IPS DF 19.7 (cell line): ENCODE measurements at places on chromosomes 7 and 10.

DNA sequence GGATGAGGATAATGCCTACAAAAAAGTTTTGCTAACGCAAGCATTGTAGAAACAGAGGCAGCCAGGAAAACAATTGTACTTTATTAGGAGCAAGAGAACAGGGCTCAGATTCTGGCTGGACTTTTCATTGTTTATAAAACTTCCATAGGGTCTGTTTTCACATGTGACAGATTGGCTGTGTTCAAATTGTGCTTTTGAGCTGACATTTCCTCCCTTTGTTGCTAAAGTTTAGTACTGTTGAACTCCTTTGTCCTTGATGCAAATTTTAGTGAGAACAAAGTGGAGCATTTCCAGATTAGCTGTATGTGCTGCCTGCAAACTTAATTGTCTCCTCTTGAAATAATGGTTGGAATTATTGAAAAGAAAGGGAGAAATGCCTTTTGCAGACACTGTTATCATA lies 221.0 kb upstream of the FZD1 start:
- DNase-seq, result no peak

- no peak for DNase-seq
These were observed 145.4 kb upstream of the ASAH2 start for GRCh38 chr10:50396491-50397311.

- DNase-seq, result no peak
These were observed 179.1 kb upstream of the FZD1 start for GRCh38 chr7:91085175-91085574.

DNA sequence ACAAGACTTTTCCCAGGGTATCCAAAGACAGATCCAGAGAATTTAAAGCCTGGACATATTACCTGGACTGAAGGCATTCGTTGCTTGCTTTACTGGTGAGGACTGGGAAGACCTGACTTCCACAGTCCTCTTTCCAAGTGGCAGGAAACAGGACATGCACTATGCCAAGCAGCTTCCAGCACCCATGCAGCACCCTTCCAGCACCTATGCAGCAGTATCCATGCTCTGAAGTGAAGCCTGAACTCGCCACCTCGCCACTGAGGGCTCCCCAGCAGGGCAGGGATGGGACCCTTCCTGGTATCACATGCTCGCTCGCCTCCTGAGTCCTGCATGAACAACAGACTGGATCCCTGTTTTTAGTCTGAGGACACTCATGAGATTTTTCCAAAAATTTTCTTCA lies 189.9 kb upstream of the KLF14 start:
- no peak for DNase-seq

GRCh38 chr7:30241767-30242166 lies 42.6 kb upstream of the ZNRF2 start:
- no peak for DNase-seq

GRCh38 chr10:23293145-23293724 lies 51.4 kb downstream of the C10orf67 start:
- DNase-seq, result peak; percentile 33

DNA sequence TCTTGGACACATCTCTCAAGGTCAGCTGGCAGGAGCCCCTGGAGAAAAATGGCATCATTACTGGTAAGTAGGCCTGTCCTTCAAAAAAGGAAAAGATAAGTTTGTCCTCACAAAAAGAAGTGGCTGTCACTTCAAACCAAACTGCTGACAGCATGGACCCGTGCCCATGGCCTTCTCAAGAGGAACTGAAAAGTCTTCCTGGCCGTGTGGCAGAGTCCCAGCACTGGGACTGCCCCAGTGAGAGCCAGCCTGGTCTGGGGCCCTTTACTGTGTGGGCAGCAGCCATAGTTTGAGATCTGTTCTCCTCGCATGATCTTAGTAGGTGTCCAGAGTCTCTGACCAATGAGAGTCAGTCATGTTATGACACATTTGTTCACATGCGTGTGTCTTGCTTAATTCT lies 614.2 kb upstream of the FOXK1 start:
- no peak for DNase-seq

- DNase-seq, result no peak
These were observed 37.2 kb downstream of the IKZF1 start for GRCh38 chr7:50341724-50342123.

DNA sequence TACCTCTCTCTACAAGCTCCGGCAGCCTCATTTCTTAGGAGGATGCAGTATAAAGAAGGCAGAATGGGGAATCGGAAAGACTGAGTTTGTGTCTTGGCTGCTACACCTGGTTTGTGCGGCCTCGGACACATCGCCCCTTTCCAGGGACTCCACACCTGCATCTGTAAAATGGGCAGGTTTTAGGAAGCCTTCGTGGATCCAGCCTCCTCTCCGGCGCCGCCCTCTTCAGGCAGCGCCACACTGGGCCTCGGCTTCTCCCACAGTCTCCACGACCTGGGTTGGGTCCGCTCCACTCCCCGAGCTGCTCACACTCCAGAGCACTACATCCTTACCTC lies 341 bp downstream of the GOT1 start:
- DNase-seq, result no peak

DNA sequence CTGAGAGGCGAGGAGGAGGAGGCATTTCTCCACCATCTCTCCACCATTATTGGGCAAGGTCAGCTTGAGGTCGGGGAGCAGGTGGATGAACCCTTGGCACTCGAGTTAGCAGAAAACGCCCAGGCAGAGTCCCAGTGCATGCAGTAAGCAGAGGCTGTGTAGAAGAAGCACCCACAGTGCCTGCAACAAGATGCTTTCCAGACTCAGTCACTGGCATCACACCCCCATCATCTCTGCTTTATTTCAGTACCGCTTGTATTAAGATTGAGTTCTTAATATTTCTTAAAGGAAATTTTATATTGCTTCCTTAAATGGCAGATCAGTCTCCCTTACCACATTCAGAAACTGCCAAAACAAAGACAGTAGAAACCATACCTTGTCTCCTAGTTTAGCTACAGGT lies 122.3 kb upstream of the PPIF start:
- no peak for DNase-seq

DNA sequence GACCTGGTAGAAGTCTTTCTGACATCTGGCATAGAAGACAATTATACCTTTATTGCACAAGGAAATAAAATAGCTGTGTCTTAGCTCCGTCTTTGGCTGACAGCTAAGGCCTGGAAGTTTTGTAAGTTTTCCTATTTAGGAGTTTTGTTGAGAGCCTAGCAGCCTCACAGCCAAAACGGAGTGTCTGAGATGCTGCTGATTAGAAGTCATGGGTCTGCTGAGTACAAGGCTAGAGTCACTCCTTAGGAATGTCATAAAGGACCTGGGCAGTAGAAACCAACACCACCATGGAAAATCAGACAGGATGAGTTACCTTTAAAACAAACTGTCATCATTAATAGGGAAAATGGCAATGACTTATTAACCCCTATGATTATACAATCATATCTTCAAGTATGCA lies 442.5 kb downstream of the KCNMA1 start:
- DNase-seq, result no peak

DNA sequence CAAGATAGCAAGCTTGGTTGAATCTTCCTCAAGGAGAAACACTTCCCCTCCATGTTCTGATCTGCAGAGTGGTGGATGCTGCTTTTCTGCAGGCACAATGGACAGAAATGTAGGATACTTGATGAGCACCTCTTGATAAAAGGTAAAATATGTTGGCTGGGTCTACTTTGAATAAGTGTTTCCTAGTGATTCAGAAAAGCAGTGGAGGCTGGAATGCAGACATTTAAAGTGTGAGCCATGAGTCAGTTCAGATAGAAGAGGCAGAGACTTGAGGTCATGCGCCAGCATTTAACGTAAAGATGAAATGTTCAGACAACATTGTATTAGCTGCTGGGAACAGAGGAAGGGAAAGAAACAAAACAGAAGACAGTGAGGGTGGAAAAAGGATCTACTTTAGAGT lies 403.1 kb downstream of the ADRA2A start:
- DNase-seq, result no peak
